ENCODE measurements at places on chromosomes 5 and 9. TPM values are rescaled to one million over a fixed set of nuclear protein-coding genes. Genes with fewer than 3 reads are reported as not detected.

DNA sequence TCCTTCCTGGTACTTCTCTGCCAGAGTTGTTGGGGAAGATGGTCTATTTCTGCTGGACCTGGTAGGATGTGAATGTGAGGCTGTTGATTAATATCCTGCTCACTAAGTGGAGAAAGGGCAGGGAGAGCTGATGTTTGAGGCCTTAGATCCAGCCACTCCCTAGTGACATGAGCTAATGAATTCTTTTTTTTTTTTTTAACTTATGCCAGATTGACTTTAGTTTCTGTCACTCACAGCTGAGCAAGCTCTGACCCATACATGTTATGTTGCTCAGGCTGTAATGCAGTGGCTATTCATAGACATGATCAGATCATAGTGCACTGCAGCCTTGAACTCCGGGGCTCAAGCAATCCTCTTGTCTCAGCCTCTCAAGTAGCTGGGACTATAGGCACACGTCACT, 75.1 kb upstream of the SPRY4 start:
- no peak for DNase-seq

DNA sequence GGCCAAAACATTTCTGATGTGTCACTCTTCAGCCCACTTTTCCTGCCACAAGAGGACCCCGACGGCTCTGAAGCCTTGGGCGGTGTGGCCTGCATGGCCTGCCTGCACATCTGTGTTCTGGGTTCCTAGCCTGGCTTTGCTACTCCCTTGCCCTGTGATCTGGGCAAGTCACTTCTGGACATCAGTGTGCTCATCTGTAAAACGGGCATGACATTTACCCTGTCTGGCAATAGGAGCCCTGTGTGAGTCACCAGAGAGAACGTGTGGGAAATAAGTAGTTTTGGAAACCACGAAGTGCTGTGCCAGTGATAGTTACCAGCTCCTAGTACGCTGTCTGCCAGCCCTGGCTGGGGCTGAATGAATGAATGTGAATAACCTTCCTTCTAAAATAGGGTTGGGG, 90.8 kb downstream of the MACROH2A1 start:
- DNase-seq = no peak

DMGDH gene
- 128 TPM for total RNA-seq

DNA sequence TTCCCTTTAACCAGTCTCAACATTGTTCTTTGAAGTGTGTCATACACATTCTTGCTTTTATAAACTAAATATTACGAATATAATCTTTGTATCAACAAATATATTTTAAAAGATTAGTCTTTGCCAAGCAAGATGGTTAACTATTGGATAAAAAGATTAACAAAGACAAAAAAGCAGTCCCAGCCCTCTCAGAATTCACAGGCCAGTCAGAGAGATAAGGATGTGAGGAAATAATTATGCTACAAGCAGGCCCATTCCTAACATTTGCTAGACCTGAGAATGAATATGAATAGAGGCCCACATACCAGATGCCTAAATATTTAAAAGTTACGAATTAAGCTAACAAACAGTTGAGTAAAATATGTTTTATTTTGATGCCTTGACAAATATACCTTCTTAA, 457.7 kb downstream of the CETN3 start:
- no peak for DNase-seq

DNA sequence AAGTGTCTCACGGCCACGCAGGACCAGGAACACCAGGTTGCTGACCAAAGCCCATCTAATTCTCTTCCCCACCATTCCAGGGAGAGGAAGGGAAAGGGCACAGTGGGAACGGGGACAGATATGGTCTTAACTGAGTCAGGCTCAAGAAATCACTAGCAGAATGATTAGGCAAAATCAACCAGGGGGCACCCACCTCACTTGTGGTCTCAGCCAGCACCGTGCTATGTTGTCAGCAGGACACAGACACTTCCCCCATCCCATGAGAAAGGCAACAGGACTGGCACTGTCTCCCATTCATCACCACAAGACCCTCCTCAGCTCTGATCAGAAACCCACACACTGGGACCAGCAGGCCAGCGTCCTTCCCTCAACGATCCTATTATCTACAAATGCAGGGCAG, 2.9 kb downstream of the BICD2 start:
- no peak for DNase-seq

- DNase-seq = no peak
These were observed 84.6 kb downstream of the AOPEP start for GRCh38 chr9:94811074-94811473.

- DNase-seq = peak; percentile 48
These were observed 907 bp downstream of the HMCN2 start for GRCh38 chr9:130266236-130267098.

CTXN3 gene
- total RNA-seq = not detected

- no peak for DNase-seq
These were observed 7.6 kb downstream of the IFNB1 start for GRCh38 chr9:21070171-21070571.

FOXD4L3 gene
- not detected for total RNA-seq

MAN2A1 gene
- 64.1 TPM for total RNA-seq

GRCh38 chr5:143337946-143338345, 65.5 kb downstream of the NR3C1 start:
- no peak for DNase-seq

CCNI2 gene
- total RNA-seq = not detected

- DNase-seq = peak; percentile 86
These were observed 53.5 kb upstream of the CDKN2AIPNL start for GRCh38 chr5:134464988-134465815.

DNA sequence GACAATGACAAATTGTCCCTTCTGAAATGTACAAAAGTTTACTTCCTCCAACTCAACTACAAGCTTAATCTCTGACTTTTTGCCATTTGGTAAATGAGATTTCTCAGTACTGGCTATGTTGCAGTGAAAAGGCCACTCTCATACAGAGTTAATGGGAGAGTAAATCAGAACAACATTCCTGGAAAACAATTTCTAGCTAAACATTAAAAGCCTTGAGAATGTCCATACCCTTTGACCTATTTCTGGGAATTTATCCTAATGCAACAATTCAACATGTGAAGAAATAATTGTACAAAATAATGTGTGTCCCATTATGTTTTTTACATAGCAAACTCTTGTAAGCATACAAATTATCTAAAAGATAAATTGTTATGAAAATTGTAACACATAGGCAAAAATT, 56.3 kb upstream of the SPEF2 start:
- no peak for DNase-seq

DNA sequence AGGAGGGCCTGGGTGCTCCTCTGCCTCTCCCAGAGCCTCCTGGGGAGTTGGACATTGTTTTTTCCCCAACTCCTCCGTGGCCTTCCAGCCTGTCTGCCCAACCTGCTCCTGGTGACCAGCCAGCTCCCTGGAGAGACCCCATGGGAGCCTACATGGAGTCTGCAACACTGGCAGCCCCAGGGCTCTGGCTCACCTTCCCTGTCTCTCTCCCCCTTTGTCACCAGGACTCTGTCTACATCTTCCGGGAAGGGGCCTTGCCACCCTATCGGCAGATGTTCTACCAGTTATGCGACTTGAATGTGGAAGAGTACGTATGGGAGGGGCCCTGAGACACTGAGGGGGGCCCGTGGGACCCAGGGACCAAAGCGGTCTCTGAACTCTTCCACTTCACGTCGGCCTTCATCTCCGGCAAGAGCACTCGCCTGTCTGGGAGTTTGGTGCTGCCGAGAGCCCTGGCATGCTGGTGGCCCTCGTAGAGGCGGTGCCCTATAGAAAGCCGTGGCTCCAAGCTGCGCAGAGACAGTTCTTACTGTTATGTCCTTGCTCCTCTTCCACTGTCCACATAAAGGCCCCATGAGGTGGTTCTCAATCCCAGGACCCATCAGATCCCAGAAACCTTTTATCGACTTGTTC, 5.9 kb upstream of the CEL start:
- no peak for DNase-seq

DNA sequence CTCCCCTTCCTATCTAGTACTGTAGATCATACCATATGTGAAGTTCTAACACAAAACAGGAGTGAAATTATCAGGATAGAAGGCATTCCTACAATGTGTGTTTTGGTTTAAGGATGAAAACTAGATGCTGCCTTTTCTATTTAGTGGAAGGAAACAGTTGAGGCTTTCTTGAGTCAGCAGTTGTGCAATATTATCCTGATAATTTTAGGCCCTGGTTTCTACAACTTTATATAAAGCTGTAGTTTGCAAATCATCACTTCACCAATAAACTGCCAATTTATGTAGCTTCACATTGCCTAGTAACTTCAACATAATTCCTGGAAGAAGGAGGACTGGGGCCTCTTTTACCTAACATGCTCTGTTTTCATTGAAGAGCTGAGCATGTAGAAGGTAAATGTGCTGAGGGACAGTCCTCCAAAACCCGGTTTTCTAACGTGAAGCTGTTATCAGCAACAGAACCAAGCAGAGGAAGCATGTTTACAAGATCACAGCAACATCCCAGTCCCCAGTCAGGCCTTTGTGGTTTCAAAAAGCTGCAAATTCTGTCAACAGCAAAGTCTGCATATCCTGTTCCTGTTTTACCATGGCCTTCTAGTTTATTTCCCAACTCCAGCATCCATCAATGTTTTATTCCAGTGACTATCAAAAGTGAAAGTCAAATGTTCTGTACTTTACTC, 513.4 kb upstream of the MEF2C start:
- DNase-seq = no peak

PTBP3 gene
- total RNA-seq = 17.4 TPM

GRCh38 chr9:114856215-114856941, 50.5 kb upstream of the TNFSF15 start:
- no peak for DNase-seq

- no peak for DNase-seq
These were observed 36.9 kb downstream of the LNPEP start for GRCh38 chr5:96972599-96973334.

SLCO6A1 gene
- not detected for total RNA-seq

DNA sequence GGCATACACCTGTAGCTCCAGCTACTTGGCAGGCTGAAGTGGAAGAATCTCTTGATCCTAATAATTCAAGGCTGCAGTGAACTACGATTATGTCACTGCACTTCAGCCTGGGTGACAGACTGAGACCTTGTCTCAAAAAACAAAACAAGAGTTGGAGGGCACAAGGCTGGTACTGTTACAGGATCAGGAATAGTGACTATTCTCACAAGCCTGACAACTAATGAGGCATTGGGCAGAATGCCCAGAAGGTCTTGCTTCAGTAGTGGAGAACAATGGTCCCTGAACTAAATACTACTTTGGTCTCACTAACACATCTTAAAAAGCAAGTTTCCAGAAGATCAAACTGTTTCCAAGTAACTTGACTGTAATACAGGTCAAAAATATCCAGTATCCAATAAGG, 182.9 kb upstream of the RFX3 start:
- DNase-seq = no peak

DNA sequence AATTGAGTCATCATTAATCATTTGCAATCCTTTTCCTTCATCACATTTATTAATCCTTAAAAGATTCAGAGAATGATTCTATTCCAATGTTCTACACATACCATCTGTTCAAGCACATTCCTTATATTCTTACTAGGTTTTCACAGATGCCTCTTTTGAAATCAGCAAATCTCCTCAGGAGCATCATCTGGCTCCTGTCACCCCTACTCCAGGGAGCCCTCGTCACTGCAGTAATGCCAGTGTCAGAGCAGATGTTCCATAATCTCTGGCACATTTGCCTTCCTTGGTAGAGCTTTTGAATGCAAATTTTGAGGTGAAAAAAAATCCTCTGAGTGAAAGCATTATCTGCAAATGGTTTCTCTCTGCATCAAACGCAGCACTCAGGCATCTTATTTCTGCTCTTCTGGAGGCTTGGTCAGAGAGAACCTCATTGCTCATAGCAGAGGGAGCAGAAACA, 7.6 kb upstream of the KCNV2 start:
- DNase-seq = no peak

OTP gene
- not detected for total RNA-seq

SLC6A3 gene
- total RNA-seq = not detected

SLC6A19 gene
- total RNA-seq = 0.12 TPM

GRCh38 chr9:137224830-137225694, at the start of gene CYSRT1:
Gene CYSRT1, plus strand, starts transcription at chr9:137225174. Its CDS starts 448 bp downstream, at chr9:137225622.
- no peak for DNase-seq

- DNase-seq = no peak
These were observed 67.2 kb upstream of the DAP start for GRCh38 chr5:10828241-10828640.

ABCA1 gene
- 107 TPM for total RNA-seq

CER1 gene
- not detected for total RNA-seq

- no peak for DNase-seq
These were observed 55.6 kb upstream of the PCSK5 start for GRCh38 chr9:75834878-75835277.

DNA sequence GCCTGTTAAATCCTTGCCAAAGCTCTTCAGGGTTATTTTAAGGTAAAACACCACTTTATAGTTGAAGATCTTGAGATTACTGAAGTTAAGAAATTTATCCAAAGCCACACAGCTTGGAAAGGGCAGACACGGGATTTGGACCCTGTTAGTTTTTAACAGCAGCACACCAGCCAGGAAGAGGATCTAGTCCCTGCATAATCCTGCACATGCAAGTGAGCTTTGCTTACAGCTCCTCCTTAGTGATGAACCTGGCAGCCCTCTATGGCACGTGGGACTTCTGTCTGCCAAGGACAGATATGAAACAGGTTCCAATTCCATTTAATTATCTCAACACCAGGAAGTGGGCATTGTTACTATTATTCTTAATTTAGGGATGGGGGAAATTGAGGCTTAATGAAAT, 108.7 kb downstream of the TRIM32 start:
- no peak for DNase-seq

SPINK5 gene
- total RNA-seq = 0.26 TPM

Data from right lobe of liver (tissue), 6 donors.